Amygdala (tissue), 56 donors: ENCODE measurements at places on chromosomes 5 and 9.
A peak's percentile ranks its signal among the peaks of the same experiment; 100 is the strongest.

- DNase-seq: peak; percentile 68
Observed at GRCh38 chr9:97983589-97984187, 547 bp downstream of the ANP32B start.

DNA sequence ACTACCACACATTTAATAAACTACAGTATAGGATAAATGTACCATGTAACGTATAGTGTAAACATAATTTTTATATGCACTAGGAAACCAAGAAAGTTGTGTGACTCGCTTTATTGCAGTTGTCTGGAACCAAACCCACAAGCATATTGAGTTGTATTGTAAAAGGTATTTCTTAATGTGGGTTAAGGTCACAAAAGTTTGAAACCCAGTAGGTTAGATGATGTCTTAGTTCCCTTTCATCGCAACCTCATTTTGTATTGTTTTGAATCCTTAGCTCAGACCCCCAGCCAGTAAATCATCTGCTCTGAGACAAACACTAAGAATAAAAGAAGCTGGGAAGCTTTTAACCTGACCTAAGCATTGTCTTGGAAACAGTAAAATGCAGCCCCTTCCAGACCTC lies 79.1 kb downstream of the TRIO start:
- DNase-seq: no peak

GRCh38 chr5:171223927-171224326 lies 85.1 kb upstream of the TLX3 start:
- no peak for DNase-seq

GRCh38 chr5:14110196-14110595 lies 32.9 kb upstream of the TRIO start:
- DNase-seq: no peak

GRCh38 chr5:169789417-169789940 lies 152.4 kb downstream of the DOCK2 start:
- DNase-seq: no peak

DNA sequence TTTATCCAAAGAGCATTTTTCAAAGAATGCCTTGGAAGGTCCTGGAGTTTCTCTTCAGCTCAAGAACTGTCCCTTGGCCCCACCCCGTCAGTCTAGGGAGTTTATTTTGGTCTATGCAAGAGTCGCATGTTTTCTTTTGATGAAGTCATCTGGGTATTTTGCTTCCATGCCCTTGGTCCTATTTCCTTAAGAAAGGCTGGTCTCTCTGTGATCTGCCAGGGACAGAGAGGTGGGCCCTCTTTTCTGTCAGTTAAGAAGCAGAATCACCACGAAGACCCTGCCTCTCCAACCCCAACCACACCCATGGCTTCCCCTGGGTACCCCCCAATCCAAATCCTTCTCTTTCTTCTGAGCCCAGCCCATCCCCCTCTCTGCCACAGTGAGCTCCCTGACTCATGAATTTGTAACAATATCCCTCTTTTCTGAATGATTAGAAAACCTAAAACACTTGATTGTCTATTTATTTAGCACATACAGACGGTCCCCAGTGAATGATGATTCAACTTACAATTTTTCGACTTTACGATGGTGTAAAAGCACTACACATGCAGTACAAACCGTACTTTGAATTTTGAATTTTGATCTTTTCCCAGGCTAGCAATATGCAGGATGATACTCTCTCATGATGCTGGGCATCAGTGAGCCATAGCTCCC lies 163.5 kb upstream of the ADRA1B start:
- DNase-seq: no peak

- DNase-seq: no peak
Observed at GRCh38 chr5:76445063-76445462, 42.0 kb downstream of the IQGAP2 start.
